ENCODE measurements at places on chromosomes 7 and 10.

GRCh38 chr10:72134785-72135767 is 46.7 kb upstream of the SPOCK2 start:
- DNase-seq: no peak

DNA sequence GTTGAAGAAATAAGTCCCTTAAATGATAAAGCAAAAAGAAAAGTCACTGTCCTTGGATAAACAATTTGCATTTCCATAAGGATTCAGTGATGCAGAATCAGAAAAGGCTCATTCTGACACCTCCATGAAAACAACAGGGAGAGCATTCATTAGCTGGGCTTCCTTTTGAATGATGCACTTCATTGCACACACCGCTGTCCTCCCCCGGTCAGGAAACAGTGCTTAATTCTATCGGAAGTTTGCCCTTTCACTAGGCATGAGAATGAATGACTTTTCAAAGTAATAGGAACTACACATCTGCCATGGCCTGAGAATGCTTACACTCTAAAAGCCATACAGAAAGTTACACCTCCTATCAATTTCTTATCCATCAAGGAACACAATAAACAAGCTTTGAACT is 4.2 kb downstream of the PCDH15 start:
- no peak for DNase-seq

- peak; percentile 97 for DNase-seq
These were observed 59.4 kb downstream of the CDK14 start for GRCh38 chr7:90655566-90655965.

GRCh38 chr10:96317067-96317833 is 13.0 kb downstream of the DNTT start:
- DNase-seq: no peak

- DNase-seq: no peak
These were observed 2.4 kb upstream of the CCDC6 start for GRCh38 chr10:59908808-59909143.

GRCh38 chr7:116167177-116167576 is 43.2 kb upstream of the TES start:
- DNase-seq: no peak

DNA sequence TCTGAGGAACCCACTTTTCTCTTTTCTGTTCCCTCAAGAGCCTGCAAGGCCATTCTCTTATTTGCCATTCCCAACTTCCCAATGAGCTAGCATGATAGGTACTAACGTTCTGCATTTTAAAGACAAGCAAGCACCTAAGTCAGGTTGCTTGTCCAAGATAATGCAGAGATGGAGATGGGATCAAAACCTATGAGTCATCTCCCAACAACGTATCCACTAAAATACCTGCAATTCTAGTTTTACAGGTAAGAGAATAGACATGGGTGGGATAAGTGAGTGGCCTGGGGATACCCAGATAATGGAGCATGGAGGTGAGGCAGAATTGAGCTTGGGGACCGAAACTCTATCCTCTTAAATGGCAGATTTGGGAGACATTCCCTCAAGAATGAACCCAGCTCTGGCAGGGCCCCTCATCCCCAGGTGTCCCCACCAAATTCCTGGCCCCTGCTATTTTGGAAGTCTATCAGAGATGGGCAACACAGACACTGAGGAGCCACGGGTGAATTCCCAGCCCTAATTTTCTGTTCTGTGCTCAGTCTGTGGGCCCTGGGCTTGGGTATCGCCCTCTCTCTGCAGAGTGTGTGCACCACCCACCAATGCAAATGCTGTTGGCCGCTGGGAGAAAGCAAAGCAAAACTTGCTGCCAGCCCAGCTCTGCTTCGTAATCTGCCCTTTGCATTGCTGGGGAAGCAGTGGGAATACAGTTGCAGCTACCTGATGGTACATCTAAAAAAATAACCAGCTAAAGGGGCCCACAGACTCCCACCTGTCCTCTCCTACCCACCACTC is 98.3 kb downstream of the KCNMA1 start:
- no peak for DNase-seq

DNA sequence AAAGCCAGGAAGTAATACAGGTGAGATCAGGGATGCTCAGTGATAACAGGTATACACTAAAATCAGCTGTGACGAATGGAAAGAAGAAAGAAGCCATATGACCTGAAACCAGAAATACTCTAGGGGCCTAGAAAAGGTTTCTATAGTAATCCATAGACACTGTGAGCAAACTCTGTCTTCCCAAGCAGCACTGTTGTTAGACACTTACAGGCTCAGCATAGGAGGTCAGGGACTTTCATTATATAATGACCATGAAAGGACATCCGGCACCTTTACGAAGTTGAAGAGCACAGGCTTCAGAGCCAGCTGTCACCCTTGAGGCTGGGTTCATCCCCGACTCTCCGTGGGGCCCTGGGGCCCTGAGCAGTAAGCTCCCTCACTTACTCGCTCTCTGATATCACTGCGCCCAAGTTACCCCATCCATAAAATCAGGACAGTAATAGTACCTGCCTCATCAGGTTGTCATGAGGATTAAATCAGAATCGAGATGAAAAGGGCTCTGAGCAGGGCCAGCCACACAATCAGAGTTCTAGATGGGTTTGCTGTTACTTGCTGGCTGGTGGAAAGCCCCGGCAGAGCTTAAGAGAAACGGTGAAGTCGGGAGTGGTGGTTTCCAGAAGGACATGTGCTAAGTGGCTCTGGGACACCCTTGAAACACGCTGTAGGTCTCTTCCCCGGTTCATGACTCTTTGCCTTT is 79.5 kb downstream of the ITIH5 start:
- DNase-seq: no peak

DNA sequence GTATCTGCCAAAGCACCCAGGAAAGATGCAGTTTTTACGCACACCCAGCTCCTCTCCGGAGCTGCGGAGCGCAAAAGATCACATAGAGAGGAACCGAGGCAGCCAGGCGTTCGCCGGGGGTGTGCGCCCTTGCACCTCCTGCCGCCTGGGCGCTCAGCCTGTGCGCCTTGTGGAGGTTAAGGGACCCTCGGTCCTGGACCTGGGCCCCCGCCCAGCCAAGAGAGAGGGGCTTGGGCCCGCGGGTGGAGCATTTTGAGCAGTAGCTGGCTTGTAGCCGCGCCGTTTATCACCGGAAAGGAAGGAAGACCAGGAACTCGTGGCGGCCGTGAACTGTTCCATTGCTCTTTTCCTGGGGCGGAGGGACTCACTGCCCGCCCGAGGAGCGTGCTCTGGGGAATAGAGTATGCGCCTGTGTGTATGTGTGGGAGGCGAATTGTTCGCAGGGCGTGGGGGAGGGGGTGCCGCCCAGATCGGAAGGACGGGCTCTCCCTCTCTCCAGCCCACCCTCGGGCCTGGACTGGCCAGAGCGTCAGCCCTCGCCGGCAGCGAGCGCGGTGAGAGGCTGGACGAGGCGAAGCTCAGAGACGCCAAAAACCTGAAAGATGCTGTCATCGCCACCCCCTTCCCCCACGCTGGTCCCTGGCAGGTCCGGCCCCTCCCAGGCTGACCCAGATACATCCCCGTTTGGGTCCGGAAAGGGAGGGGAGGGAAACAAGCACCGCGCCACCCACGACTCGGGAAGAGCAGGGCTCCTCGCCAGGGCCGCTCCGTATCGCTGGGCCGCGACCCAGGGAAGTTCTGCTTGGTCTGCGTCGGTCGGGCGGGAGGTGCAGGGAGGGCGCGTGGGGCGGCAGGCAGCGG is 1.2 kb upstream of the WNT2 start:
- peak; percentile 48 for DNase-seq

DNA sequence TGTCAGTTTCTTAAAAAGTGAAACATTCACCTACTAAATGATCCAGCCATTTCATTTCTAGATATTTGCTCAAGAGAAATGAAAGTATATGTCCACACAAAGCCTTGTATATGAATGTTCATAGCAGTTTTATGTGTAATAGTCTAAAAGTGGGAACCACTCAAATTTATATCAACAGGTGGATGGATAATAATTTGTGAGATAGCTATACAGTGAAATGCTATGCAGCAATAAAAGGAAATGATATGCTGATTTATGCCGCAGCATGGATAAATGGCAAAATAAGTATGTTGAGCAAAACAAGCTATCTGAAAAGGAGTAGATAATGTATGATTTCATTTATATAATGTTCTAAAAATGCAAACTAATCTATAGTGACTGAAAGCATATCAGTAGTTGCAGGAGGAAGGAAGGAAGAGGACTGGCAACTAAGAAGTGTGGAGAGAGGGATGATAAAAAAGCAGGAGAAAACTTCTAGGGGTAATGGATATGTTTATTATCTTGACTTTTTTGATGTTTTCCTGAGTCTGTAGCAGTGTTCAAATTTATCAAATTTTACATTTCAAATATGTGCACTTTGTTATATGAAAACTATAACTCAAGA is 80.6 kb downstream of the ABCB5 start:
- no peak for DNase-seq

DNA sequence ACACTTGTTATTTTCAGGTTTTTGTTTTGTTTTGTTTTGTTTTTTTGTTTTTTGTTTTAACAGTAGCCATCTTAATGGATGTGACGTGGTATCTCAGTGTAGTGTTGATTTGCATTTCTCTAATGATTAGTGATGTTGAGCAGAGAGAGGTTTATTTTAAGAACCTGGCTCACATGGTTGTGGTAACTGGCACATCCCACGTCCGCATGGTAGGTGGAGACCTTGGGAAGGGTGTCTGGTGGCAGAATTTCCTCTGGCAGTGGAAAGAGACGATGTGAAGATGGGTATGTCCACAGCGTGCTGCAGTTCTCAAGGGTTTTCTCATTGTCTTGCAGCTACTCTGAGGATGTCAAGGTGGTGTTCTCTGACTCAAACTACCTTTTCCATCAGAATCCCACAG is 252.2 kb downstream of the GALNT17 start:
- DNase-seq: no peak

GRCh38 chr7:55533050-55533728 is 39.1 kb downstream of the VOPP1 start:
- peak; percentile 46 for DNase-seq

DNA sequence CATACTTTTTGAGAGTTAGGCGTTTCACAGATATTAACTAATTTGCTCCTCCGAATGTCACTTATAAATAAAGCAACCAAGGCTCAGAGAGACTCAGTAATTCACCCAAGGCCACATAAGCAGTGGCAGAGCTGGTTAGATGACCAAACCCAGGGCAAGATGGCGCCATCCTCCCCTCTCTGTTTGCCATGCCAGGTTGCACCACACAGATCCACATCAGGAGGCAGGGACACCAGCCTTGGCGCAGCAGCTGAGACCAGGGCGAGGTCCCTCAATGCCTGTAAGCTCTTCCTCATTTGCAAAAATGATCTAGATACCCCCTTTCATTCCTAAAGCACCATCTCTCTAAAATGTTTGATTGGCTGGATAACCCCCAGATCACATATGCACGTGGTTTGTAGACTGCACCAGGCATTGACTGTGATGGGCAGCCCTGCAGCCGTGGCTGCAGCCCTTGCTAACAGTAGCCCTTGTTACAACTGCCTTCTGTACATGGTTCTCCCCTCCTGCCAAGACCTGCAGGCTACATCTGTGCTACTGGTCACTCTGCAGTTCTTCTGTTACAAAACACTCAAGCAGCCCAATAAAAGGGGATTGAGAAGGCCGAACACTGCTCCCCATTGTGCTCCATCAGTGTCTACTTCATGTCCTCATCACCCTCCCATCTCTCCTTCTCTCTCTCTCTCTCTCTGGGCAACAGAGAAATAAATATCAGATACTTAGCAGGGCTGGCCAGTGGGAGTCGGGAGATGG is 298.6 kb downstream of the PRPF18 start:
- DNase-seq: no peak

DNA sequence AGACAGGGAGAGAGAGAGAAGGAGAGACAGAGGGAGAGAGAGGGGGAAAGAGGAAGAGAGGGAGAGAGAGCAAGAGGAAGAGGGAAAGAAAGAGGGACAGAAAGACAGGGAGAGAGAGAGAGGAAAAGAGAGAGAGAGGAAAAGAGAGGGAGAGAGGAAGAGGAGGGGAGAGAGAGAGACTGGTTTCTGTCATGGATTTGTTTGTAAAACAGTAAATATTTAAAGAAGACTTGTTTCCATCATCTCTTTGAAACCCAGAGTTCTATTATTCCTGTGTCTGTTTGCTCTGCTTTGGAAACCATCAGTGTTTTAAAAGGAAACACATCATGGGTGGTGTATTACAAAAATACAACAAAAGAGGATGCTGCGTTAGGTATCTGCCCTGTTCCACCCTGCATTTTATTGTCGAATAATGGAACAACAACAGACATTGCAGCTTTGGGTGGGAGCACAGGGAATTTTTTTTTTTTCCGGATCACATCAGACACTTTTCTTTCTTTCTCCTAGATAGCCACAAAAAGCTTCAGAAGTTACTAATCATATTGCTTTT is 150.7 kb upstream of the RSU1 start:
- DNase-seq: no peak

- no peak for DNase-seq
These were observed 59.9 kb downstream of the ADARB2 start for GRCh38 chr10:1677307-1677939.

DNA sequence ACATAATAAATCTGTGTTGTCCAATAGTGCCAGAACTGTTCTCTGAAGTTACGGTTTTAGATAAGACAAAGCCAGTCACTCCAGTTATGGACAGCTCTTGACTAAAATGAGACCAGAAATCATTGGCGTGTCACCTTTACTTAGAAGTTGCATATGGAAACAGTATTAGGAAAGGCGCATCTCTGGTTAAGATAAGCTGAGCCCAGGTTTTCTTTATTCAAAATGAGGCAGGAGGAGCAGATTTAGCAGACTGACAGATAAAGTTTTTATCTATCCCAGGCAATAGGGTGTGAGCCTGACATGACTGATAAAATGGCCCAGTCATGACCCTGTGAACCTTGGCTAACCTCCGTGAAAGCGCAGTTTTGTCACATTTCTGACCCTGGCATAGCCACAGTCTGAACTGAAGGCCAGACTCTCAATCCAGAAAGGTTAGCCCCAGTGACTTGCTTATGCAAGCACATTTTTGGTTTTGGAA is 4.2 kb downstream of the CYP26A1 start:
- DNase-seq: no peak

DNA sequence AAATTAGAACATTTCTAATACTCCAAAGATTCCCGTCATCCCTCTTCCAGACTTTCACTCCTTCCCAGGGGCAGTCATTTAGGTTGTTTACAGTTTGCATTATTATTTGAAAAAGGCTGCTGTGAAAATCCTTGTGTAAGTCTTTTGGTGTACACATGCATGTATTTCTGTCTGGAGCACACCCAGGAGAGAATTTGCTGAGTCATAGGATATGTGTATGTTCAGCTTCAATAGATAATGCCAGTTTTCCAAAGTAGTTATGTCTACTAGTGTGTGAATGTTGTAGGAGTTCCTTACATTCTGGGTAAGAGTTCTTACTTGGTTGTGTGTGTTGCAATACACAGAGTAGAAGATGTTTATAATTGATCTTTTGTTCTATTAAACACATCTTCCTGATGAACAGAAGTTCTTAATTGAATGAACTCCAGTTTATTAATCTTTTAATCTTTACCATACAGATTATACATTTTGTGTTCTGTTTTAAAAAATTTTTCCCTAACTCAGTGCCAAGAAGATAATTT is 25.3 kb downstream of the CROT start:
- peak; percentile 64 for DNase-seq

GRCh38 chr7:3092468-3092867 is 48.8 kb upstream of the CARD11 start:
- DNase-seq: no peak

DNA sequence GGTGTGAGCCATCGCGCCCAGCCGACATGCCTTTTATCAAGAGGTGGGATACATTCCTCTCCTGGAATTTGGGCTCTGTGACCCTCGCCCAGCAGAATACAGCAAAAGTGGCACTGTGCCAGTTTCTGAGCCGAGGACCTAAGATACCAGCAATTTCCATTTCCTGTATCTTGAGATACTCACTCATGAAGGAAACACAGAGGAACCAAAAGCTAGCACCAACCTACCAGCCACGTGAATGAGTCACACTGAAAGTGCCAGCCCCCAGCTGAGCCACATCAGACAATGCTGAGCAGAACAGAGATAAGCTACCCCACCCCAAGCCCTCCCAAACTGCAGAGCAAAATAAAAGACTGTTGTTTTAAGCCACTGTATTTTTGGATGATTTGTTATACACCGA is 56.3 kb downstream of the CACUL1 start:
- DNase-seq: peak; percentile 47

Measured in fibroblast of upper back skin (primary cell).